ENCODE measurements at places on chromosomes 1 and 21.

- no peak for DNase-seq
These were observed 6.7 kb upstream of the SLC9A1 start for GRCh38 chr1:27161594-27161993.

- no peak for DNase-seq
These were observed 34.6 kb downstream of the TNR start for GRCh38 chr1:175708787-175709186.

DNA sequence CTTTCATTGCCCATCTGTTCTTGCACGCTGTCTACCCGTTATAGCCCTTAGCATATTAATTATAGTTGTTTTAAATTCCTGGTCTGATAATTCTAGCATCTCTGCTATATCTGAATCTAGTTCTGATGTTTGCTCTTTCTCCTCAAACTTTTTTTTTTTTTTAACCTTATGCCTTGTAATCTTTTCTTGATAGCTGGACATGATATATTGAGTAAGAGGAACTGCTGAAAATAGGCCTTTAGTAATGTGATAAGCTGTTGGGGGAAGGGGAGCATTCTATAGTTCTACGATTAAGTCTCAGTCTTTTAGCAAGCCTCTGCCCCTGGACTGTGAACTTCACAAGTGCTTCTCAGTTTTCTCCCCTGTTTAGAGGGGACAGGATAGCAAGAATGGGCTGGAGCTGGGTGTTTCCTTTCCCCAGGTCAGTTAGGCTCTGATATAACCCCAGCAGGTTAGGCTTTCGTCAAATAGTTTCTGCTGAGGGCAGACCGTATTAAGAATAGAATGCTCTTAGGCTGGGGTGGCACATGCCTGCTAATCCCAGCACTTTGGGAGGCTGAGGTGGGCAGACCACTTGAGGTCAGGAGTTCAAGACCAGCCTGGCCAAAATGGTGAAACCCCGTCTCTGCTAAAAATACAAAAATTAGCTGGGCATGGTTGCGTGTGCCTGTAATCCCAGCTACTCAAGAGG lies 62.2 kb downstream of the ZFYVE9 start:
- DNase-seq = no peak

DNA sequence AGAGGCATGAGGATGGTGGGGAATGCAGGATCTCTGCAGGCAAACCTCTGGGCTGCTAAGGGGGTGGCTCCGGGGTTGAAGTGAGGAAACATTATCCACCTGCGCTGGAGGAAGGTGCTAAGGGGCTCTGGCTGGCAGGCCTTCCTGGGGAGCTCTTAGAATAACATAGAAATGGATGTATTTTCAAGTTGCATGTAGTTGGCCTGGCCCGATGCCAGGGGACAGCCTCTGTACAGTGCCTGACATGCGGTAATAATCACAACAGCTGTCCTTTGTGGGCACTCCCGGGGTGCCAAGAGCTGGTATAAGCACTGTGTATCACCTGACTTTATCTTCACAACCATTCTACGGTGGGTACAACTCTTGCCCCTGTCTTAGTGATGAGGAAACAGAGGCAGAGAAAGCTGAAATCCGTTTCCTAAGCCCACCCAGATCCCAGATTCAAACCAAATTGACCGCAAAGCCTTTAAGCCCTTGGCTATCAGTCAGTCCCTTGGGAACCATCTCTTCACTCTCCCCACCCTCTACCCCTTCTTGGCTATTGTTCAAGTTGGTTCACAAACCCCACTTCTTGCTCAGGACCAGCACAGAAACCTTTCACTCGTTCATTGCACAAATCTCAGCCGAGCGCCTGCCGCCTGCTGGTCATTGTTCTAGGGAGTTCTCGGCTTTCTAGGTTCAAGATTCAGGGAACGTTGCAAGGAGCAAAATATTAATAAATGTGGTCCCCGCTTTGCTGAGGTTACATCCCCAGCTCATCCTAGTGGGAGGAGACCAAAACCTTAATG lies 30.9 kb downstream of the PADI4 start:
- DNase-seq = no peak

DNA sequence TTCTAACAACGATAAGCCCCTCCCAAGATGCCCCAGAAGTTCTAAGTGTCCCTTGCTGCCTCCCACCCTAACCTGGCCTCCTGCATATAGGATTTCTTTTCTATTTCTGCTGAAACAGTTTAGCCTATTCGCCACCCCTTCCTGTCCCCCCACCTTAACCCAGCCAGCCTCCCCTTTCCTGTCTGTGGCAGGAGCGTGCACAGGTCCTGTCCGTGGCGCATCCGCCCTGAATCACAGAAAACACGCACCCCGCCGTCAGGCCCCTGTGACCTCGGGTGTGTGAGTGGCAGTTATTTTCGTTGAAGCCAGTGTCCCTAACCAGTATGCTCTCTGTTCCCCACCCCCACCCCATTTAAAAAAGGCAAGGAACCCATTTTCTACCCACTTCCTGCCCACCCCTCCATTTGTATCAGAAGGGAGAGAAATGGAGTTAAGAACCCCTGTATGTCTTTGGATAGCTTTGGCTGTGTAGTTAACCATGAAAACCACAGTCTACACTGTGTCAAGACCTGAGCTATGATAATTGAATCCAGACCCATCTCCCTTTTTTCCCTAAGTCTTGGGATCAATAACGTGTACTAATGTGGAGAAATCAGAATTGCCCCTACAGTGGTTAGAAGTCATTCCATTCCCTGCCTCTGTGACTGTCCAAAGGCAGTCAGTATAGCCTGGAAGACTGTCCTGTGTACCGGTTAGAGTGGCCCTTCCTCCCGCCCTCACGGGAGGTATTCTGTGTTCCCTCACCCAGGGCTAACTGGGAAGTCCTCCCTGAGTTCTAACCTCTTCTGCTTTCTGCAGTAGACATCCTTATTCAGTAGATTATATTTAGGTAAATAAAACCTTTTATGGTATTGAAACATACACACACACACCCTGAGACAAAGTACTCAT lies 1.8 kb downstream of the PLEKHO1 start:
- DNase-seq = peak; percentile 54

- DNase-seq = no peak
These were observed 134.0 kb upstream of the ETS2 start for GRCh38 chr21:38671773-38672172.

GRCh38 chr1:188394677-188395076 lies 1565.9 kb downstream of the PLA2G4A start:
- no peak for DNase-seq
